ENCODE measurements at places on chromosomes 7 and 10. TPM values are rescaled to one million over a fixed set of nuclear protein-coding genes. Genes with fewer than 3 reads are reported as not detected.

The LYZL1 gene
- not detected for total RNA-seq

The LAMB1 gene
- total RNA-seq, result not detected

The MDFIC gene
- 75.2 TPM for total RNA-seq

The TMEM139 gene
- total RNA-seq, result 1.0 TPM

The TMEM26 gene
- not detected for total RNA-seq

The CRYGN gene
- not detected for total RNA-seq

The HOXA7 gene
- total RNA-seq, result not detected

The CYP3A7 gene
- not detected for total RNA-seq

The TLX1 gene
- total RNA-seq, result not detected

The PTPN20 gene
- total RNA-seq, result 0.20 TPM

The NUTM2D gene
- total RNA-seq, result 3.2 TPM

The HOXA10 gene
- not detected for total RNA-seq

The PRKAR2B gene
- total RNA-seq, result 0.63 TPM

The DLX6 gene
- not detected for total RNA-seq

The ETV1 gene
- total RNA-seq, result not detected

The CHAT gene
- total RNA-seq, result not detected

The ZNF804B gene
- not detected for total RNA-seq

The RARRES2 gene
- not detected for total RNA-seq

The STEAP1B gene
- 0.41 TPM for total RNA-seq

The FAM131B gene
- 0.37 TPM for total RNA-seq

The TMEM196 gene
- not detected for total RNA-seq

The CPN1 gene
- total RNA-seq, result not detected

The GAD2 gene
- not detected for total RNA-seq

The SPOCK2 gene
- total RNA-seq, result 341 TPM

The OPALIN gene
- not detected for total RNA-seq

The CYP2E1 gene
- 1.0 TPM for total RNA-seq

The AP1S1 gene
- 42.3 TPM for total RNA-seq

The A1CF gene
- not detected for total RNA-seq

The MSMB gene
- not detected for total RNA-seq

The GRID1 gene
- not detected for total RNA-seq

The AOAH gene
- total RNA-seq, result 20.8 TPM

The AOC1 gene
- not detected for total RNA-seq

The GRID2IP gene
- 0.10 TPM for total RNA-seq

The NUDCD3 gene
- total RNA-seq, result 79.0 TPM

The TPK1 gene
- total RNA-seq, result 16.3 TPM

The ZNF800 gene
- total RNA-seq, result 41.1 TPM

The CLDN3 gene
- not detected for total RNA-seq

The STEAP4 gene
- total RNA-seq, result not detected

The NXPH1 gene
- total RNA-seq, result not detected

The ADAM12 gene
- 0.17 TPM for total RNA-seq

The ANKRD7 gene
- total RNA-seq, result not detected

The ADRA2A gene
- total RNA-seq, result not detected

The HOGA1 gene
- total RNA-seq, result not detected

The USP6NL gene
- 0.56 TPM for total RNA-seq

The NRP1 gene
- total RNA-seq, result 3.4 TPM

The SHTN1 gene
- 0.10 TPM for total RNA-seq

The PRKG1 gene
- total RNA-seq, result not detected

The BICC1 gene
- not detected for total RNA-seq

The SPDYE11 gene
- total RNA-seq, result not detected

The RNF148 gene
- total RNA-seq, result not detected

The UCMA gene
- not detected for total RNA-seq

The TAS2R4 gene
- 1.3 TPM for total RNA-seq

The CCL26 gene
- total RNA-seq, result not detected

The RPEL1 gene
- not detected for total RNA-seq

Measured in T-helper 1 cell treated with Interleukin-12 subunit alpha and Interleukin-12 subunit beta and Interleukin-4 antibody, amounts not matched to agents 30 ng/mL and 1 ng/mL, for 36 hours (primary cell).